ENCODE measurements at places on chromosomes 12 and 14.

- peak; percentile 73 for DNase-seq
These were observed 17.6 kb downstream of the TDP1 start for GRCh38 chr14:89973234-89973823.

GRCh38 chr12:118493962-118494361 is 117.6 kb downstream of the SUDS3 start:
- DNase-seq, result no peak

GRCh38 chr14:53278602-53279506 is 125.7 kb upstream of the DDHD1 start:
- no peak for DNase-seq

DNA sequence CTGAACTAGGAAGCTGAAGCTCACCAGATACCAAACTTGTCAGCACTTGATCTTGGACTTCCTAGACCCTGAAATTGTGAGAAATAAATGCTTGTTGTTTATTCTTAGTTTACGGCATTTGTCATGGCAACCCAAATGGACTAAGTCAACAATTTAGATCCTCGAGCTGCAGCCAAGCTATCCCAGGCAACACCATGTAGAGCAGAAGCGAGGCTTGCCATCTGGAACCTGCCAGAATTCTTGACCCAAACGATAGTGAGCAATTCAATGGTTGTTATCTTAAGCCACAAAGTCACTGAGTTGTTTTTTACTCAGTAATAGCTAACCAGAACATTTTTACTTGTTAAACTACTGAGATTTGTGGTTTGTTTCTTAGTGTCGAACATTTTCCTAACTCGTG is 458.5 kb upstream of the FLRT2 start:
- no peak for DNase-seq

- DNase-seq, result no peak
These were observed 451.1 kb downstream of the PCNX1 start for GRCh38 chr14:71358209-71358931.

DNA sequence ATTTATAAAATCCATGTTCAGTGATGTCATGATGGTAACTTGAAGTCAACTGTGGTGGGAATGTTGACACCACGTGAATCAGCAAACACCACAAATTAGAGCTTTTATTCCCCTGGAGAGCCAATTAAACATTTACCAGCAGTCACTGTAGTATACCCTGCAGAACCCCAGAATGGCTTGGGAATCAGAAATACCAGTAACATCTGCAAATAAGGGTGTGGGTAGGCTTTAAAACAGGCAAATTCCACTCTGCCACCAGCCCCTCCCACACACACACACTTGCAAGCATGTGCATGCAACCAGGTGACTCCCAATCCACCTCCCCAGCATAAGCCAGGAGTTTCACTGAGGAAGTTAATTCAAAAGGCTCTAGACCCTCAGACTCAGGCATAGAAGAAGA is 63.6 kb upstream of the TMEM263 start:
- DNase-seq, result no peak

GRCh38 chr12:52428121-52428520 is 6.0 kb downstream of the KRT75 start:
- no peak for DNase-seq
